Common myeloid progenitor, CD34-positive (primary cell): ENCODE measurements at places on chromosomes 4 and X.
A peak's percentile ranks its signal among the peaks of the same experiment; 100 is the strongest.

GRCh38 chr4:176376032-176376614 lies 56.4 kb downstream of the SPCS3 start:
- DNase-seq = peak; percentile 16

DNA sequence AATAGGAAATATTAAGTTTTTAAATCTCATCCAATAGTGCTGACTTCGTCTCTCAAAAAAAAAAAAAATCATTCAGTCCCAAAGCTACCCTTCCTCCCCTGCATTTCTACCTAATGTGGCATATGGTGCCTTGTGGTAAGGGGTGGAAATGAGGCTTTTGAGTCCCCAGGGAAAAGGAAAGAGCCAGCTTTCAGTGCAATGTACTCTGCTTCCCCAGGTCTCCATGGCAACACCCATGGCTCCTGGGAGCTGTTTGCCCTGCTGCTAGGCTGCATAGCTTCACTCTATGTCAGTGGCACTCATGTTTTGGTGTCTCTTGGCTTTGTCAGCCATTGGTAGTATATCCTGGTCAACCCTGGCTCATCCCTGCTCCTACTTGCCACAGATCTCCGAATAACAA lies 175.9 kb downstream of the SLC39A8 start:
- DNase-seq = no peak

DNA sequence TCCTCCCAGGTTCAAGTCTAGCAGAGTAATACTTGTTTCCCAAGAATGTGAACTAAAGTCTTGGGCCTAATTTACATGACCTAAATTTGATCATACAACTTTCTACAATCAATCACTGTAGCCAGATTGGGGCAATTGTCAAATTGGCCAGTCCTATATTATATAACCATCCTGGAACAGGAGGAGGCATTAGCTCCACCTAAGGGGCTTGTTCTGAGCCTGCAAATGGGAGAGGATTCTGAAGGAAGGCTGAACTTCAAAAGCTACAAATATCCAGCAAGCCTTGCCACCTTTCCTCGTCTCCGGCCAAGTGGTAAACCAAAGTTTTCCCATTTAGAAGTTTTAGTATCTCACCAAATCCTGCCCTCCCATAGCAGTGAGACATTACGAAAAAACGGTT lies 1289.6 kb upstream of the TENM3 start:
- no peak for DNase-seq

DNA sequence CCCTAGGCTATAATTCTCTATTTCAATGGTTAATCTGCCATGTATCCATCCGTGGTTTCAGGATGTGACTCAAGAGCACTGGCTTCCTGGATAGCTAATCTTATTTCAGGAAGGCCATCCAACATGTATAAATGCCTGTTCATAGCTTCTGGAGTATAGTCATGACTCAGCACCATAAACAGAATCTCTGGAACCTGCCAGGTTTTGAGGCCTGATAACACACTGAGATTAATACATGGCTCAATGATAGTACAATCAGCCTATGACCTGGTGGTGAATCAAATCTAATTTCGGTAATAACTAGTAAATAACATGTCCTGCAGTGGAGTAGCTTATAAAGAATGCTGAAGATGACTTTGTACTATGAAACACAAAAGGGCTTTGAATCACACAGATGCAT lies 5.7 kb upstream of the IL13RA2 start:
- DNase-seq = peak; percentile 55

GRCh38 chrX:8033175-8033574 lies 106.0 kb upstream of the PNPLA4 start:
- no peak for DNase-seq

DNA sequence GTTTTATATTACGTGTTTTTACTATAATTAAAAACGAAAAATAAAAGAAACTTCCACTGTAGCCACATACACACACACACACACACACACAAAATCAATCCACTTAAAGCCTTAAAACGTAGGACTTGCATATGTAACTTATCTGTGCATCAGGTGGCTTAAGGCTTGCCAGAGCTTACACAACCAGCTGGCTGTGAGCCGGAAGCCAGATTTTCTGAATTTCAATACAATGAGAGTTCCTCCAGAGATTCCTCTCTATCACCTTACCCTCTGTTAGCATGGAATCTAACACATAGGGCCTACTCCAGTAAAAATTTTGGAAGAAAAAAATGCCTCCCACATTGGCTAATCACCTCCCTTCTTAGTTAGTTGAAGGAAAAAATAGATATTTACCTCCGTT lies 27.9 kb upstream of the SLITRK4 start:
- no peak for DNase-seq

DNA sequence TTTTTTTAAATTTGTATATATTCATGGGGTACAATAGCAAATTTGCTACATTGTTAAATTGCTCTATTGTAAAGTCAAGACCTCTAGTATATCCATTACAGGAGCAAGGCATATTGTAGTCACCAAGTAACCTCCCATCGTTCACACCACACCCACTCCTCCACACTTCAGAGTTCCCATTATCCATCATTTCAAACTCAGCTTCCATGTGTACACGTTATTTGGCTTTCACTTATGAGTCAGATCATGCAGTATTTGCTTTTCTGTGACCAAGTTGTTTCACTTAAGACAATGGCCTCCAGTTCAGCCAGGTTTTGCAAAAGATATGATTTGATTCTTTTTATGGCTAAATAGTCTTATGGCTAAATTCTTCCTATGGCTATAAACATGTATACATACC lies 2614.2 kb downstream of the PCDH7 start:
- DNase-seq = no peak

- DNase-seq = peak; percentile 100
These were observed at the start of gene IRF2 for GRCh38 chr4:184474263-184475095. Gene IRF2, minus strand, starts transcription at chr4:184474550. Its CDS starts 45,486 bp downstream, at chr4:184429064.
